ENCODE measurements at places on chromosomes 1 and 21.

DNA sequence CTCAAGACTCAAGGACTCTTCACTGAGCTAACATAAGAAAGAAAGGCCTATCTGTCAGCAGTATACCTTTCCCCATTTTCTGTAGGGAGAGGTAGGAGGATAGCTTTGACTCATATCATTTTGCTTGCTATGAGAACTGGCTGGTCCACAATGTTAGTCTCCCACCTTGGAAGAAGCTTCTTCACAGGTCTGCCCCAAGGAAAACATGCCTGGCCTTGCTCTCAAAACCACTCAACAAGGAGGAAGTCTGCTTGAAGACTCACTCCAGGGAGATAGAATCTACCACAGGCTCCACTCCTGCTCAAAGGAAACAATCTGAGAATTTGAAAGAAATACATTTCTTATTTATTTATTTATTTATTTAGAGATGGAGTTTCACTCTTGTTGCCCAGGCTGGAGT, 29.5 kb upstream of the LAMC1 start:
- H3K27ac ChIP-seq, result no peak overlapping the region
- H3K4me1 ChIP-seq, result peaks cover 3% of the 10 kb centered on the region
- no peaks in the 10 kb centered on the region for H3K27me3 ChIP-seq
- no peaks in the 10 kb centered on the region for H3K36me3 ChIP-seq
- no peak for DNase-seq
- no peak overlapping the region for H3K4me3 ChIP-seq

- peaks cover 51% of the 10 kb centered on the region for H3K36me3 ChIP-seq
- no peaks in the 10 kb centered on the region for H3K27me3 ChIP-seq
- DNase-seq, result no peak
- H3K4me3 ChIP-seq, result no peak overlapping the region
These were observed 6.5 kb downstream of the RRP1B start for GRCh38 chr21:43665879-43666278.

GRCh38 chr1:183058851-183059502, 35.8 kb downstream of the LAMC1 start:
- H3K4me1 ChIP-seq, result peaks cover 10% of the 10 kb centered on the region
- peaks cover 49% of the 10 kb centered on the region for H3K36me3 ChIP-seq
- DNase-seq, result no peak
- H3K4me3 ChIP-seq, result no peak overlapping the region
- no peak overlapping the region for H3K27ac ChIP-seq
- H3K27me3 ChIP-seq, result no peaks in the 10 kb centered on the region

DNA sequence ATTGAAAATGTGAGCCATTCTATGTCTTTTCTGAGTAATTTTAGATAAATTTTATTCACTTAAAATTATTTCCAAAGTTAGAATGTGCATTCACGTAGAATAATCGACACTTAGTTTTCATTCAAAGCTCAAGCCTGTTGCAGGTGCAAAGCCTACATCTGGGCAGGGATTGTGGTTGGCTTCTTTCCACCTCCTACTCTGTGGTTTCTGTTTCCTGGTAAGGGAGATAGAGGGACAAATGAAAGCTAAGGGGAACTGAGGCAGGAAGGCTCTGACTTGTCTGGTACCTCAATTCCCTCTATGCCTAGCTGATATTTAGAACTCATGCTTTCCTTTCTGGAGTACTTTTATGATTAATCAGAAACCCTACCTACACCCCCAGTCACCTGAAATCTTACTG, 251.2 kb upstream of the DPYD start:
- H3K27ac ChIP-seq, result no peak overlapping the region
- no peak overlapping the region for H3K4me3 ChIP-seq
- no peaks in the 10 kb centered on the region for H3K4me1 ChIP-seq
- no peak for DNase-seq

- H3K27me3 ChIP-seq, result no peaks in the 10 kb centered on the region
- peaks cover 86% of the 10 kb centered on the region for H3K36me3 ChIP-seq
- peak overlapping the region; percentile 72 for H3K27ac ChIP-seq
- H3K4me3 ChIP-seq, result no peak overlapping the region
- peak; percentile 75 for DNase-seq
These were observed 19.3 kb downstream of the SH2D2A start for GRCh38 chr1:156797212-156797871.

DNA sequence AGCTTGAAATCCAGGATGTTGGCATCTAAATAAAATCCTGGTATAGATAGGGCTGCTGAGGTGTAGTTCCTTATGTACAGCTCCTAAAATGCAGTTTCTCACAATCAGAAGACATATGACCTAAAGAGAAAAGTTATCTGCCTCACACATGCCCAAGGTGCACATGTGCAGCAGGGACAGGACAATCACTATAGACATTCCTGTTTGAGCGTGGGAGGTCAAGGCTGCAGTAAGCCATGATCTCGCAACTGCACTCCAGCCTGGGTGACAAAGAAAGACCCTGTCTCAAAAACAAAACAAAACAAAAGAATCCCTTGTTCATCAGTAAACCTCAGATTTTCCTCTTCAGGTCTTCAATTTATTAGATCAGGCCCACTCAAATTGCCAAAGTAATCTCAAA, 66.1 kb downstream of the SPATA6 start:
- H3K4me3 ChIP-seq, result no peak overlapping the region
- peaks cover 11% of the 10 kb centered on the region for H3K36me3 ChIP-seq
- no peaks in the 10 kb centered on the region for H3K27me3 ChIP-seq
- H3K27ac ChIP-seq, result no peak overlapping the region
- DNase-seq, result no peak

- H3K4me3 ChIP-seq, result no peak overlapping the region
- no peaks in the 10 kb centered on the region for H3K27me3 ChIP-seq
- DNase-seq, result no peak
- peaks cover 15% of the 10 kb centered on the region for H3K4me1 ChIP-seq
These were observed 83.8 kb downstream of the PLXNA2 start for GRCh38 chr1:208160259-208160819.

DNA sequence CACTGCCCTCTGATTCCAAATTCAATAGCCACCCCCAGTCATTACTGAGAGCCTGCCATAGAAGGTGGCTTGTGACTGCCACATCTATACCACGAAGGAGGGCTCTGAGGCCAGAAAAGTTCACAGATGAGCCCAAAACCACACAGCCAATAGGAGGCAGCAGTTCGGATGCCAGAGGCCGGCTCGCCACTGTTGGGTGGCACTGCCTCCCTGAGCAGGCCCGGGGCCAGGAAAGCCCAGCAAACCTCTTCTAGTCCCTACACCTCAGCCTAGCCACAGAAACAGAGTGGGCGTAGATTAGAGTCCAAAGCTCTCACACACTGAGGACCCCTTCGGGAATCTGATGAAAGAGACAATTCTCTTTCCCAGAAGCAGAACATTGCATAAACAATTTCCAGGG, 5.9 kb upstream of the CAMK2N1 start:
- no peak for DNase-seq
- peaks cover 27% of the 10 kb centered on the region for H3K4me1 ChIP-seq
- no peak overlapping the region for H3K4me3 ChIP-seq
- H3K27me3 ChIP-seq, result peaks cover 12% of the 10 kb centered on the region

DNA sequence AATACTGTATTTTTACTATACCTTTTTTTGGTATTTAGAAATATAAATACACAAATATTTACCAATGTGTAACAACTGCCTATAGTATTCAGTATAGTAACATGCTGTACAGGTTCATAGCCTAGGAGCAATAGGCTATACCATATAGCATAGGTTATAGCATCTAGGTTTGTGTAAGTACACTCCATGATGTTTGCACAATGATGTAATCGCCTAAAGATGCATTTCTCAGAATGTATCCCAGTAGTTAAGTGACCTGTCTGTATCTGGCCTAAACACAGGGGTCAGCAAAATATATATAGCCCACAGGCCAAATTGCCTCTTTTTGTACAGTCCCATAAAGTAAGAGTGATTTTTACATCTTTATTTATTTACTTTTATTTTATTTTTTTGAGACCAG, 24.2 kb downstream of the ZBTB8OS start:
- H3K36me3 ChIP-seq, result peaks cover 34% of the 10 kb centered on the region
- no peak overlapping the region for H3K4me3 ChIP-seq
- no peak overlapping the region for H3K27ac ChIP-seq
- H3K27me3 ChIP-seq, result no peaks in the 10 kb centered on the region
- DNase-seq, result no peak

- H3K27ac ChIP-seq, result peak overlapping the region; percentile 28
- no peaks in the 10 kb centered on the region for H3K36me3 ChIP-seq
- peak; percentile 28 for DNase-seq
- no peak overlapping the region for H3K4me3 ChIP-seq
- H3K27me3 ChIP-seq, result no peaks in the 10 kb centered on the region
- no peaks in the 10 kb centered on the region for H3K4me1 ChIP-seq
These were observed 100.1 kb upstream of the S1PR1 start for GRCh38 chr1:101136739-101137138.

- H3K4me3 ChIP-seq, result no peak overlapping the region
- H3K36me3 ChIP-seq, result peaks cover 14% of the 10 kb centered on the region
- H3K4me1 ChIP-seq, result peaks cover 23% of the 10 kb centered on the region
- no peaks in the 10 kb centered on the region for H3K27me3 ChIP-seq
- DNase-seq, result no peak
- H3K27ac ChIP-seq, result no peak overlapping the region
These were observed 5.7 kb downstream of the CTPS1 start for GRCh38 chr1:40985161-40985560.

GRCh38 chr1:157156058-157156541, 17.9 kb upstream of the ETV3 start:
- H3K4me1 ChIP-seq, result peaks cover 19% of the 10 kb centered on the region
- no peak overlapping the region for H3K4me3 ChIP-seq
- H3K27me3 ChIP-seq, result peaks cover 24% of the 10 kb centered on the region
- H3K27ac ChIP-seq, result no peak overlapping the region
- peak; percentile 70 for DNase-seq
- H3K36me3 ChIP-seq, result no peaks in the 10 kb centered on the region

GRCh38 chr1:147522775-147523174, 18.5 kb upstream of the BCL9 start:
- H3K27me3 ChIP-seq, result no peaks in the 10 kb centered on the region
- H3K4me3 ChIP-seq, result no peak overlapping the region
- no peaks in the 10 kb centered on the region for H3K36me3 ChIP-seq
- H3K4me1 ChIP-seq, result peaks cover 2% of the 10 kb centered on the region

- DNase-seq, result no peak
- peak overlapping the region; percentile 62 for H3K4me3 ChIP-seq
- peaks cover 27% of the 10 kb centered on the region for H3K4me1 ChIP-seq
- no peaks in the 10 kb centered on the region for H3K27me3 ChIP-seq
- H3K36me3 ChIP-seq, result peaks cover 46% of the 10 kb centered on the region
- no peak overlapping the region for H3K27ac ChIP-seq
These were observed 5.4 kb downstream of the MEX3A start for GRCh38 chr1:156076609-156077429.

GRCh38 chr1:30682396-30683275, 40.7 kb downstream of the MATN1 start:
- H3K27me3 ChIP-seq, result peaks cover 10% of the 10 kb centered on the region
- no peaks in the 10 kb centered on the region for H3K36me3 ChIP-seq
- no peak for DNase-seq
- H3K4me3 ChIP-seq, result no peak overlapping the region
- H3K4me1 ChIP-seq, result peaks cover 8% of the 10 kb centered on the region
- no peak overlapping the region for H3K27ac ChIP-seq

GRCh38 chr21:28069450-28069923, 923.2 kb downstream of the LTN1 start:
- peak overlapping the region; percentile 9 for H3K4me3 ChIP-seq
- H3K27ac ChIP-seq, result no peak overlapping the region
- DNase-seq, result peak; percentile 31
- H3K36me3 ChIP-seq, result no peaks in the 10 kb centered on the region
- H3K27me3 ChIP-seq, result no peaks in the 10 kb centered on the region
- H3K4me1 ChIP-seq, result peaks cover 2% of the 10 kb centered on the region

DNA sequence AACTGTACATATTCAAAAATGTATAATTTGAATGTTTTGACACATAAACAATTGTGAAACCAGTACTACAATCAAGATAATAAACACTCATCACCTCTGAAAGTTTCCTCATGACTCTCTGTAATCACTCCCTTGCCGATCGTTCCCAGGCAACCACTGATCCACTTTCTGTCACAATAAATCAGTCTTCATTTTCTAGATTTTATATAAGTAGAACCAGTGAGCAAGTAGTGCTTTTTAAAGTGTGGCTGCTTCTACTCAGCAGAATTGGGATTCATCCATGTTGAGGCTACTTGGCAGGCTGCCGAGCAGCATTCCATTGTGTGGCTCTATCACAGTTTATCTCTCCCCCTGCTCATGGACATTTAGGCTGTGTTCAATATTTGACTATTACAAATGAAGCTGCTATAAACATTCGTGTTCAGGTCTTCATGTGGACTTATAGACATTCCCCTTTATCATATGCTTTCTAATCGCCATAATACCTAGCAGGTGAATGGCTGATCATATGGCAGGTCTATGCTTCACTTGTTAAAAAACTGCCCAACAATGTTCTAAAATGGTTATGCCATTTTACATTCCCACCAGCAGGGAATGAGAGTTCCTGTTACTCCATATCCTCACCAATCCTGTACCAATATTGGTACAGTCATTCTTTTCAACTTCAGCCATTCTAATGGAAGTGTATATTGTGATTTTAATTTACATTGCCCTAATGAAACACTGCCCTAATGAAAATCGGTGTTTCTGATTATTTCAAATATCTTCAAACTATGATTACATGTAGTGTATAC, 20.5 kb downstream of the TEX38 start:
- no peaks in the 10 kb centered on the region for H3K4me1 ChIP-seq
- no peaks in the 10 kb centered on the region for H3K27me3 ChIP-seq
- H3K36me3 ChIP-seq, result peaks cover 11% of the 10 kb centered on the region
- no peak for DNase-seq
- H3K27ac ChIP-seq, result no peak overlapping the region

DNA sequence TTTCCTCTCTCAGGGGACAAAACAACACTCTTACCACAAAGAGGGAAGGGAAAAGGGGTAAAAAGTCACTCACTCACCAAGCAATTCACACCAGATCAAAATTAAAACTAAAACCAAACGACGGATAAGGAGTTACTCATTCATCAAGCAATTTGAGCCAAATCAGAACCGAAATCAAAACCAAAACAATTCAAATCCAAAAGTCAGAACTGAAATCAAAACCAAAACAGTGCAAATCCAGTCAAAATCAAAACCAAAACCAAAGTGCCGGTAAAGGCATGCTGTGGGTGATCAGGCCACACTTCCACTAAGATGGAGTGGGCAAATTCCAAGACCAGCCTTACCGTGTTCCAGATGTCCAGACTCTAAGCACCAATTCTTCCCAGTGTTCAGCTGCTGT, 717.9 kb downstream of the AMY1C start:
- no peak overlapping the region for H3K4me3 ChIP-seq
- no peak overlapping the region for H3K27ac ChIP-seq
- no peaks in the 10 kb centered on the region for H3K27me3 ChIP-seq

DNA sequence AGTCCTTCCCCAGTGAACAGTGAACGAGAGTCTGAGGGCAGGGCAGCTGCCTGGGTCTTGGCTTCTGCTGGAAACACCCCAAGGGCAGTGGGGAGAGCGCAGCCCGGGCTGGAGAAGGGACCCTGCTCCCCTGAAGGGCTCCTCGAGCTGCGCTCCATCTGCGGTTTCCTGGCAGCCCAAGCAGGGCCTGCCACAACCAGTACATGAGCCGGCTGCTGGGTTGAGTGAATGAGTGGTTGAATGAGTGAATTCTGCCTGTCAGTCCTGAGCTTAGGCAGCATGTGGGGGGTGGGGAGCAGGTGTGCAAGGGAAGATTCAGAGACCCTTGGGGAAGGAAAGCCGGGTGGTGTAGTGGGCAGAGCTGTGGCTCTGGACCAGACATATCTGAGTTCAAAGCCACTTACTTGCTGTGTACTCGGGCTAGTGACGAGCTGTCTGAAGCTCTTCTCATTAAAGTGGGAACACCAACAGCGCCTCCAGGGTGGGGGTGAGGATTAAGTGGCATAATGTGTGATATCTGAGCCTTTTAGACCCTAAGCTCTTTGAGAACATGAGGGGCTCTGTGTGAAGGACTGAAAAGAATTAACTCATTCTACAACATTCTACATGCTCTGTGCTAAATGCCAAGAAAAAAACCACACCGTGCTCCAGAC, 3.7 kb downstream of the OPRD1 start:
- H3K27me3 ChIP-seq, result peaks cover 86% of the 10 kb centered on the region
- H3K27ac ChIP-seq, result no peak overlapping the region
- no peak overlapping the region for H3K4me3 ChIP-seq
